ENCODE measurements at places on chromosomes 6 and 20.

DNA sequence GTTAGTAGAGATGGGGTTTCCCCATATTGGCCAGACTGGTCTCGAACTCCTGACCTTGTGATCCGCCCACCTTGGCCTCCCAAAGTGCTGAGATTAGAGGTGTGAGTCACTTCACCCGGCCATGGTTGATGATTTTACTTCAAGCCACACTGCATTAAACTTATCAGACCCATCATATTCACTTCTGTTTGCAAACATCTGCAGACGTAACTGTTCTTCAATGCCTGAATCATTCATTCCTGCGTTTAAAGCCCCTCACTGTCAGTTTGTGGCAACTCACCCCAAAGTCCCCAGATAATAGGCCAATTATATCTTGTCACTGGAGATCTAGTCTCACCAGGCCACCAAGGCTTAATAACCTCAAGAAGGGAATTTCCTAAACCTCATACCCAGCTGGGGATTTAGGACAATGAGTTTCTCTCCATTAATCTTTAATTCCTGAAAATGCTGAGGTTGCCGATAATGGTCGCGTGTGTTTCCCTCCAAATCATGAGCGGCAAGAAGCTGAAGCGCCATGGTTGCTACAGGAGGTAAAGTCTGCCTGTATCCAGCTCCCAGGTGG is 229.6 kb downstream of the LY86 start:
- DNase-seq, result no peak

- no peak for DNase-seq
Observed at GRCh38 chr6:46539866-46540265, 48.6 kb upstream of the RCAN2 start.

- DNase-seq, result no peak
Observed at GRCh38 chr6:26550250-26550993, 12.3 kb downstream of the HMGN4 start.

GRCh38 chr6:20943040-20943627 is 408.9 kb downstream of the CDKAL1 start:
- no peak for DNase-seq

GRCh38 chr20:41467690-41468089 is 101.1 kb upstream of the EMILIN3 start:
- peak; percentile 20 for DNase-seq

GRCh38 chr6:152121910-152122309 is 314.4 kb downstream of the ESR1 start:
- no peak for DNase-seq

GRCh38 chr20:61596687-61597330 is 344.7 kb downstream of the CDH4 start:
- no peak for DNase-seq

GRCh38 chr6:153125032-153125431 is 6.0 kb downstream of the RGS17 start:
- DNase-seq, result no peak

GRCh38 chr6:167240034-167240541 is 51.0 kb upstream of the UNC93A start:
- no peak for DNase-seq

GRCh38 chr20:48951646-48952045 is 30.1 kb downstream of the ARFGEF2 start:
- DNase-seq, result no peak

- no peak for DNase-seq
Observed at GRCh38 chr6:154414021-154414813, 57.6 kb upstream of the IPCEF1 start.

DNA sequence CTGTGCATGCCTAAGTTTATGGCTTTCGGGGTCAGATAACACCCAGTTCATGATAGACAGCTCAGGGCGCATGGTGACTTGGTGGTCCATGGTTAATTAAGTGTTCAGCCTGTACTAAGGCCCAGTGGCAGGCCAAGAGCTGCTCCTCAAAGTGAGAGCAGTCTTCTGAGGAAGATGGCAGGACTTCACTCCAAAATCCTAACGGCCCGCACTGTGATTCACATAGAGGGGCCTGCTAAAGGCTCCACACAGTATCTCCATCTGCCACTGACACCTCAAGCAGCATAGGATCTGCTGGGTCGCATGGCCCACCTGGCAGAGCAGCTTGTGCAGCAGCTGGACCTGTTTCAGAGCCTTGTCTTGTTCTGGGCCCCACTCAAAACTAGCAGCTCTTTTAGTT is 10.6 kb upstream of the CST7 start:
- no peak for DNase-seq

- no peak for DNase-seq
Observed at GRCh38 chr20:62210496-62210855, 9.6 kb downstream of the HRH3 start.

DNA sequence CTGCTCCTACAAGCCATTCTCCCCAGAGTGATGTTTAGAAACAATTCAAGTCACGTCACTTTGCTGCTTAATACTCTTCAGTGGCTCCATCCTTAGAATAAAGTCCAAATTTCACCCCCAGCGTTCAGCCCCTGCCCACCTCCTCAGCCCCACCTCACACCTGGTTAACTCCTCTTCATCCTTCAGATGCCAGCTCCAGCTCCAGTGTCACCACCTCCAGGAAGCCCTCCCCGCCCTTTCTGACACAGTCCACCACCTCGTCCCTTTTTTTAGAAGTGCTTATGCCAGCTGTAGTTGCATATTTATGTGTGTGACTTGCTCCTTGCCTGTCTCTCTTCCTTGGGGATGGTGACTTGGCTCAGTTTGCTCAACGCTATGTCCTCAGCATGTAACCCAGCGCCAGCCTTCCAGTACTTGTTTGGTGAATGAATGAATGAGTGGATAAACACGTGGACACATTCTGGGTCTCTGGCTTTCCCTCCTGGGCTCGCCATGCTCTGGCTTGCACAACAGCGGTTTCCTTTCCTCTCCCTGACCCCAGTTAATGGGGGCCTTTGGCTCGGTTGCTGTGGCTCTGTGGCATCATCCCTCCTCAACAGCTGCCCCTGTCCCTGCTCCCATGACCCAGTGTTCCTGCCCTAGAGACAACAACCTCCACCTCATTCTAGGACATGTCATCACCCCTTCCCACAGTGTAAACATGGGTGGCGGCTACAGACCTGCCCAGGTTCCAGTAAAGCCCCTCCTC is 3.7 kb upstream of the IP6K3 start:
- DNase-seq, result no peak

GRCh38 chr6:54244430-54244829 is 63.8 kb upstream of the TINAG start:
- DNase-seq, result peak; percentile 45

- DNase-seq, result no peak
Observed at GRCh38 chr6:126665551-126665950, 325.6 kb downstream of the CENPW start.

- DNase-seq, result no peak
Observed at GRCh38 chr6:157592541-157592940, 211.6 kb downstream of the ZDHHC14 start.

- peak; percentile 4 for DNase-seq
Observed at GRCh38 chr20:12916699-12917098, 92.1 kb upstream of the SPTLC3 start.

DNA sequence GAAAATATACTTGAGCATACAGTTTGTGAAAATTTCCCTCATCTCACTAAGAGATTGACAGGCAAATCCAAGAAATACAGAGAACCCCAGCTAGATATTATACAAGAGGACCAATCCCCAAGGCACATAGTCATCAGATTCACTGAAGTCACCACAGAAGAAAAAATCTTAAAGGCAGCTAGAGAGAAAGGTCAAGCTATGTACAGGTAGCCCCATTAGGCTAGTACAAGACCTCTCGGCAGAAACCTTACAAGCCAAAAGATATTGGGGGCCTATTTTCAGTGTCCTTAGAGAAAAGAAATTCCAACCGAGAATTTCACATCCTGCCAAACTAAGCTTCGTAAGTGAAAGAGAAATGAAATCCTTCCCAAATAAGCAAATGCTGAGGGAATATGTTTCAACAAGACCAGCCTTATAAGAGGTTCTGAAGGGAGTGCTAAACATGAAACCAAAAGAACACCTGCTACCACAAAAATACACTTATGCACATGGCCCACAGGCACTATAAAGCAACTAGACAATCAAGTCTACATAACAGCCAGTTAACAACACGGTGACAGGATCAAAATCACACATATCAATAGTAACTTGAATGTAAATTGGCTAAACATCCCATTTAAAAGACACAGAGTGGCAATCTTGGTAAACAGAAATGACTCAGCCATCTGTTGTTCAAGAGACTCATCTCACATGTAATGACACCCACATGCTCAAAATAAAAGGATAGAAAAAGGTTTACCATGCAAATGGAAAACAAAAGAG is 96.3 kb downstream of the FHL5 start:
- no peak for DNase-seq

DNA sequence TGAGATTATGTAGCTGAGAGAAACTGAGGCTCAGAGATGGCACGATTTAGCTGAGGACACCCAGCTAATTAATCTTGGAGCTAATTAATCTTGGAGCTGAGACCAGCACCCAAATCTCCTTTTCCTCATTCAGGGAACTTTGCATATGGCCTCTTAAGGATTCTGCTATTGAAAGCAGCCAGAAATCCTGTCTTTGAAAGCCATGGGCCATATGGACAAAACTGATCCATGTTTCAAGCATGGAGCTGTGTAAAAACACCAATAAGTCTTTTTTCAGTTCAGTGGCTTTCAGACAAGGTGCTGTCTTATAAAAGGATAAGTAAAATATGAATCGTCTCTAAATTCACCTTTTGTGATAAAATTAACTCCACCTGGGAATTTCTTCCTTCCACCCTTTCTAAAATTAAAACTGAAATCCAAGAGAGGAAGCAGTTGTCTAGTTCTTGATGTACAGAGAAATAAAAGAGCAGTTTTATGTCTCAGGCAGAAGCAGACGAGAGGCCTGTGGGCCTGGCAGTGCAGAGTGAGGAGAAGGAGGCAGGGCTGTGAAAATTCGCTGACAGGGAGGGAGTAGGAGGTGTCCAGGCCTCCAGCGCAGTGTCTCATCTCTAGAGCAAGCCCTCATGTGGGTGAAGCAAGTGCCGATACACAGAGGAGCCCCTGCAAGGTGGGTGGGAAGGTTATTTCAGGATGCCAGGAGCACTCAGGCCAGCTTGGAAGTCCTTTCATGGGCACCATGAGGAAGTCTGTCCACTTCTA is 266.9 kb downstream of the UST start:
- DNase-seq, result no peak

GRCh38 chr20:42212391-42212790 is 594.2 kb upstream of the CHD6 start:
- no peak for DNase-seq

GRCh38 chr6:83514866-83515466 is 2.6 kb downstream of the PRSS35 start:
- peak; percentile 68 for DNase-seq

- DNase-seq, result no peak
Observed at GRCh38 chr6:46940433-46941226, 18.9 kb upstream of the ADGRF5 start.

GRCh38 chr6:34536251-34536958 is 19.7 kb downstream of the SPDEF start:
- no peak for DNase-seq

All from RKO (cell line).